ENCODE measurements at places on chromosomes 7 and 10.

DNA sequence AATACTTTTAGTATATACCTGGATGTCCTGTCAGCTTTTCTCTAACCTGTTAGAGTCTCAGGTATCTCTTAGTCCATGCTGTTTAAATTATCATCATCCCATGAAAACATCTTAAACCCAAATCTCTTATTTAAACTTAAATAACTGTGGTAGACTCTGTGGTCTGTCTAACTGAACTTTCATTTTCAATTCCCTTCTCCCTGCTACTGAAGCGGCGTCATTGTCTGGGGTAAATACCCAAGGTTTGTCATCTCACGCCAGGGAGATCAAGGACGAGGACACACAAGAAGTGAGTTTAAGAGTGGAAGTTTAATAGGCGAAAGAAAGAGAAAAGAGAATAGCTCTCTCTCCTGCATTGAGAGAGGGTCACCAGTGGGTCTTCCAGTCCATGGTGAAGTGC is 804.4 kb upstream of the CELF2 start:
- DNase-seq, result no peak

DNA sequence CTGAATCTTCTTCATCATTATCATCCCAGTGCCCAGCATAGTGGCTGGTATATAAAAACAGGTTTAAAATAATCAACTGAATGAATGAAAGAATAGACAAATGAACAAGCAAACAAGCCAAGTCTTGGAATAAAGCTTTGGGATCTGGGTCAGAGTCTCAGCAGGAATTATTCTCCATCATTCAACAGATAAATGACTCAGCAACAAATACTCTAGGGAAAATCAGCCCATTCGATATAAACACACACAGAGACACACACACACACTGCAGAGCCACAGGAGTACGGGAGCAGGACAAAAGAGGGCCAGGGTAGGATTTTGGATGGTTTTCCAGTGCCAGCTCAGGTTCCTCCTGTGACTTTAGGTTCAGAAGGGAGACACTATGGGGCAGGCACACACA is 29.2 kb upstream of the DLX6 start:
- DNase-seq, result no peak

GRCh38 chr10:28761084-28761846 is 83.9 kb downstream of the BAMBI start:
- no peak for DNase-seq

DNA sequence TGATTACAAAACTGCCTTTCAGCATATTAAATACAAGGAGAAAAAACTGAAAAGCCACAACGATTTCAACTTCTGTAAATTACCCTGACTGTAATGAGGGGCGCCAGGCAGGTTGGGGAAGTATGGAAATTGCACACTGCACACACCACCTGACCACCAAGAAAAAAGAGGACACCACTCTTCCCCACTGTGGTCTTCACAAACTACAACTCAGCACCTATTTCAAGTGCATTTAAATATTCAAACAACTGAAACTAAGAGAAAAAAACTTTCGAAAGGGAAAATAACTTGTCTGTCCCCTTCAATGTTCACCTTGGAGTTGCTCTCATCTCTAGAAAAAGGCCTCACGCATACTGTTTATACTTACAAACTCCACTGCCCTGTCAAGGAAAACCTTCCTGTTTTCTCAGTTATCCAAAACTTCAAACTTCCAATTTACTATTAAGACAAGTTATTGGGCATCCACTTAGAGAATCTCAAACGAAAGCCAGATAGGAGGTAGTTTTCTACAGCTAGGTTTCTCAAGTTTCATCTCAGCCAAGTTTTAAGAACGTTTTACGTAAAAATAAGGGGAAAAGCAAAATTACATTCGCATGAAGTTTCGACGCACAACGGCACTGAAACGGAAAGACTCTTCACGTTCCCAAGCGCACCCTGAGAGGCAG is 1.4 kb downstream of the LARP4B start:
- no peak for DNase-seq

- DNase-seq, result no peak
Measured at GRCh38 chr10:26681076-26681475, 16.4 kb upstream of the PDSS1 start.

DNA sequence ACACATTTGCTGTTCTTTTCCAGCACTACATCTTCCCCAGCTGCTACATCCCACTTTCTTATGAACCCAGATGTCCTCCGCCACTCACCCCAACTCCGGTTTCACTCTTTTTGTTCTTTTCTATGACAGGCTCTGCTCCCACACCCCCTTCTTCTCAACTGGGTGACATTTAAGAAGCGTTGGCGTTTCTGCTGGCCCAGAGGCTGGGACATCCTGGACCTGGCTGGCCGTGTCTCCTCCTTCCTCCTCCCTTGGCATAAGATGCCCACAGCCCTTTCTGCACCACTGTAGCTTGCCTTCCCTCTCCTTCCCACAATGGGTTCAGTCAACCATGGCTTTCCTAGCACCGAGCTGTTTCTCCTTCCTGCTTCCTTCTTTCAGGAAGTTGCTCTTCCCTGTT is 9.4 kb upstream of the CALML5 start:
- no peak for DNase-seq

- peak; percentile 94 for DNase-seq
Measured at GRCh38 chr10:99619851-99620710, at the start of gene SLC25A28. Gene SLC25A28, minus strand, starts transcription at chr10:99620439. Its CDS starts 104 bp downstream, at chr10:99620335.

DNA sequence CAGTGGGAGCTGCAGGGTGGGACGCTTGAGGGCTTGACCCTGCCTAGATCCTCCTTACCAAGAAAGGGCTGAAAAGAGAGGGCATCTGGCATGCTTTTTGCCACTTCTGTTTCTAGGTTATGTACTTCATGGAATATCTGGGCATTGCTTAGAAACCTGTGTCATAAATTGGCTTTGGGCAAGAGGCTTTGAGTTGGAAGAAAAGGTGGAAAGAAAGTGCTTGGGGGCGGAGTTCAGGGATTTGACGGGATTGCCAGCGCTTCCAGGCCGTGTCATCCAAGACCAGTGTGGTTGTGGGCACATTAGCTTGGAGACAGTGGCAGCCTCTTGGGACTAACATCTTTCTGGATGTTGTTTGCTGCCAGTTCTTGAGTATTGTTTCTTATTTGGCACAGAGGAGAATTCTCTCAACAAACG is 825 bp downstream of the ZNF862 start:
- DNase-seq, result no peak

DNA sequence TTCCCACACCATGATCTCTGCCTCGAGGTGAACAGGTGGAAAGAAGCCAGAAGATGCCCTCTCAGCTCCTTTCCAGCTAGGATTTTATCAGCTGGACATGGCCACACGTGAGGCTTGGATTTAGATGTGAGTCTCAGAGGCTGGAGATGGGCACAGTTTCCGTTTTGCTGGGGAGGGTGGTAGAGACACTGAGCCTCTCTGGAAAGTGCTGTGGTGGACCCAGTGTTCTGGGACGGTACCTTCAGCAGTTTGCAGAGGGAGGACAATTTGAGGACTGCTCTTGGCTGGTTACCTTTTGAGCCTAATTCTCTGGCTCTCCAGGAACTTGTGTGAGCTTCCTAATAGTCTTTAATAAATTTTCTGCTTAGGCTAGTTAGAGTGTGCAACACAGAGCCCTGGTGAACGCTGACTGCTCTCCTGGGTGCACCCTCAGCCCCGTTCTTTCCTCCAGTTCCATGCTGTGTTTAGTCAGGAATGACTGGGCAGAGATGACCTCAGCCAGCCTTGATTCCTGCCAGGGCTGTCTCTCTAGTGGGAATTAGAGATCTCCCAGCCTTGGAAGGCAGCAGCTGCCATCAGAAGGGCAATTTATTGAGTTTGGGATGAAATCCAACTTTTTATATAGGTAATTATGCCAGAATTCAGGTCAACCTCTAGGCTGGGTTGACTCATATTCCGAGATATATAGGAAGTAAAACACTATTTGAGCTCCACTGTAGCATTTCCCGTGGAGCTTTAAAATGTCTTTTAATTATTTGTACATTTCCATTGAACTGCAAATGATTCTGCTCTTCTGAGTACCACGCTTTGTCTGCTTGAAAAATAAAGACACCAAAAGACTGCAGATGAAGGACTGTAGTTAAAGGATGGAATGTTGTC is 103.9 kb downstream of the GATA3 start:
- DNase-seq, result no peak

- DNase-seq, result no peak
Measured at GRCh38 chr10:44516891-44517290, 132.0 kb upstream of the CXCL12 start.

DNA sequence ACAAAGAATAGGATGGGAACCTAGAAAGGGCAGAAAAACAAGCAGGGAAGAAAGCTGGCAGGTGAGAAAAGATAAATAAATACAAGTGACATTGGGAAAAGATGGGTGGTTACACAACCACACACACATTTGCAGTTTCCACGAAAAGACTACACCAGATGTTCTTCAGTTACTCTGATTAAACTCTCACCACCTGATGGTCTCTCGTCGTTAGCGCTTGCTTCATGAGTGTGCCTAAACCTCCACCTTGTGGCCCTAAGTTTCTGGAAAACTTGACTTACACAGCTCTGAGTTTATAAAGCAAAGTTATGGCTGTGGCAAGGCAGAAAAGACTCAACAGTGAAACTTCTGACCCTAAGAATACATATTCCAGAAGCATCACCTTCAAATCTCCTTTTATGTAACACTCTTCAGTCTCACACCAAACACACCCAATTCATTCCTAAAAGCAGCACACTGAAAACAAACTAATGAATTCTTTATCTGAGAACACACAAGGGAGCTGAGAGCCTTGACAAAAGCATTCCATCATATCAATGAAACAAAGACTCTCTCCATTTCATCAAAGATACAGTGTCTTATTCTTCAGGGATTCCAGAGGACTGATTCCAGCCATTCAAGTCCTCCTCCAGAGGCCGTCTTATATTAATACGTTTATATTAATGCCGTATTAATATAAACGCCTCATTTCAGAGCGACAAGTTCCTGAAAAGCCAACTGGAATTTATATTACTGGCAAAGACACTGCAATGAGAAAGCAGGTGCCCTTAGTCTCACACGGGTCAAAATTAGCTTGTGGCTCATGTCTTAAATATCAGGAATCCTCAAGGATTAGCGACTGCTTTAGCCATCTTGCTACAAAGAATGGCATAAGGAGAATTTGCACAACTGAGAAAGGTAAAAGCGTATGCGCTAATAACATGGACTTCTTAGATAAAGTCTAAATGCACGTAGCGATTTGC is 77.6 kb downstream of the RNF216 start:
- DNase-seq, result no peak

DNA sequence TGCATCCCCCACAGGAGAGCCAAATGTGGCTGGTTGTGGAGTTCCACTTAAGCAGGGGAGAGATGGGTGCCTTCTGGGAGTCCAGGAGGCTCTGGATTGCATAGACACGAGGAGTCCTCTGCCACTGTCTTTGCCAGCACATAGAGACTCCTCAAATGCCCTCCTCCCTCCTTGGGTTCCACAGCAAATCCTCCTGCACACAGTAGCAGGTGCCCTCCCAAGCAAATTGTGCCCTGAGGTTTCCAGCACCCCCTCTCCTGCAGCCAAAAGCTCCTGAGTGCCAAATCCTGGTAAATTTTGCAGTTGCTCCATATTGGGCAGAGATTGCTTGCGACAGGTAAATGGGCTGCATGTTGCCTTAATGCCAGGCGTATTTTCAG is 5.8 kb downstream of the EVX1 start:
- no peak for DNase-seq

DNA sequence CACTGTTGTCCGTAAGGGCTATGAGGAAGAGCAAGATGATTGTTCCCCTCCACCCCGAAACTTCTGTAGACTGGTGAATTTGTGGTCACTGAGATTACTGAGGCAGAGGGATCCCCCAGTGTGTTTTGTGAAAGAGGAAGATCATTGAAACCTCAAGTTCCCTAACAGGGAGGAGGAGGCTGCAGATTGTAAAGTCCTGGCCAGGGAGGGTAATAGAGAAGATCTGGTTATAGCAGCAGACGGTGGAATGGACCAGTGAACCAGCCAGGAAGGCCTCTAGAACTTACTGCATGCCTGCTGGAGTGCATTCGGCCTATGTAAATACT is 31.1 kb downstream of the LMTK2 start:
- peak; percentile 35 for DNase-seq

DNA sequence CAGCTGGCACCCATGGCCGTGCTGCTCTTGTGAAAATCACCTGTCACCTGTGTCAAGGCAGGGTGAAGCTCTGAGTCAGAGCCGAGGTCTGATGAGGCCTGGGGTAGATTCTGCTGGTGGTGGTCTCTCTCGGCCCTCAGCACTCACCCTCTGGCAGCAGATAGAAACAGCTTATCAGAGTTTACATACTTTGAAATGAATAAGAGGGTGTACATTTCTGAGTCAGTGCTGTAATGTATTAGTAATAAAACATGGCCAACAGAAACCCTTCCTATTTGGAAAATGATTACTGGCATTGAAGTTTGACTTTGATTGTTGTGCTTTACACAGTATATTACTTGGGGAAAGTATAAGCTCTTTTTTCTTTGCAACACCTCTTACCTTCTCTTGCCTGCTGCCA is 228.8 kb downstream of the SNX10 start:
- no peak for DNase-seq

DNA sequence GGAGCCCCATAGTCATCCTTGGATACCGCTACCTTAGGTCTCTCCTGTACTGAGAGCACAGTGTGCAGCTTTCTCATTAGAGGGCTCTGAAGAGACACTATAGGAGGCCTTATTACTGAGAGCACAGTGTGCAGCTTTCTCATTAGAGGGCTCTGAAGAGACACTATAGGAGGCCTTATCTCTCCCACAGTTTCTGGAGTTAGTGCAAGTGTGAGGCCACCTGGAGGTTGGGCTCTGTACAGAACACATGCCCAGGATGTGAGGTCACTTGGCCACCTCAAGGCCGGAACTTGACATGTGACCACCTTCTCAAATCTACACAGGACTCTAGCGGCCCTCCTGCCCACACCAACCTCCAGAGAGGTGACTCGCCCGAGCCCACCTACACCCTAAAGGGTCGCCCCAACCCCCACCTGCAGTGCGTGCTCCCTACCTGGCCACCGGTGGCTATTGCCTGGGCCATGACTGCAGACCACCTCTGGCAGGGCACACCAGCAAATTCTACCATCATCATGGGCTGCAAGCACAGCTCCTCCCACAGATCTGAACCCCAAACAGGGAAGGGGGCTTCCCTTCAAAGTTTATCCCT is 24.6 kb downstream of the FRMPD2 start:
- DNase-seq, result no peak

DNA sequence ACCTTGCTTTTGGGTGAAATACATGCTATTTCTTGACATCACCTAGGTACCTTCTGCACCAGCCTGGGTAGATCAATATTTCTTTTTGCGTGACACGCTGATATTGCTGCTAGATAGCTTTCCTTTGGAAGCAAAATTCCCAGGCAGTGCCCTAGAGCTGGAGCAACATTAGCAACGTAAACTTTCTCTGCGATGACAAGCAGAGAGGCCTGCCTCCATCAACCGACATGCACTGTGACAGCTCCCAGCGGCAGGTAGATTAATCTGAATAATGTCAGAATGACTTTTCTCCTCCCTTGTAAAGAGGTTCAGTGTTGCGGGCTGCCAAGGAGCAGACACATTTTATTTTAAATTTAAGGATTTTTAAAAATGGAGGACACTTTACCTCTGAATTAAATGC is 307.4 kb downstream of the GALNT17 start:
- DNase-seq, result no peak
